ENCODE measurements at places on chromosomes 11 and 22.

DNA sequence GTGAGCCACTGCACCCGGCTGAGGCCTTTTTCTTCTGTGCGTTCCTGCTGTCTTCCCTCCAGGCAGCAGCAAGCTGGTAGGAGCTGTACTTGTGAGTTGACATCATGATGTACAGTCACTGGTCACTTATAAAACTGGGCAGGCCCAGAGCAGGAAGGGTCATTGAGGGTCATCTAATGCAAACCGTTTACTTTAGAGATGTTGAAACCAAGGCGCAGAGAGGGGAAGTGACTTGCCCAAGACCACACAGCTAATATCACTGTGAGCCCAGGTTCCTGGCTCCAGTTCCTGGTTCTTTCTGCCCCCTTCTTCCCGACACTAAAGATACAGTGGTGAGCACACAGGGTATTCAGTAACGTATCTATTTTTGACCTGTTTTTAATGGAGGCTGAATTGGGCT is 27.3 kb downstream of the PTPRJ start:
- H3K4me1 ChIP-seq: peaks cover 84% of the 10 kb centered on the region
- DNase-seq: no peak
- peaks cover 2% of the 10 kb centered on the region for H3K36me3 ChIP-seq
- H3K27ac ChIP-seq: peak overlapping the region; percentile 96

GRCh38 chr11:128490092-128490491 is 97.3 kb downstream of the ETS1 start:
- no peaks in the 10 kb centered on the region for H3K27me3 ChIP-seq
- peak overlapping the region; percentile 40 for H3K4me3 ChIP-seq
- H3K36me3 ChIP-seq: peaks cover 91% of the 10 kb centered on the region
- H3K4me1 ChIP-seq: peaks cover 97% of the 10 kb centered on the region
- peak overlapping the region; percentile 89 for H3K27ac ChIP-seq

DNA sequence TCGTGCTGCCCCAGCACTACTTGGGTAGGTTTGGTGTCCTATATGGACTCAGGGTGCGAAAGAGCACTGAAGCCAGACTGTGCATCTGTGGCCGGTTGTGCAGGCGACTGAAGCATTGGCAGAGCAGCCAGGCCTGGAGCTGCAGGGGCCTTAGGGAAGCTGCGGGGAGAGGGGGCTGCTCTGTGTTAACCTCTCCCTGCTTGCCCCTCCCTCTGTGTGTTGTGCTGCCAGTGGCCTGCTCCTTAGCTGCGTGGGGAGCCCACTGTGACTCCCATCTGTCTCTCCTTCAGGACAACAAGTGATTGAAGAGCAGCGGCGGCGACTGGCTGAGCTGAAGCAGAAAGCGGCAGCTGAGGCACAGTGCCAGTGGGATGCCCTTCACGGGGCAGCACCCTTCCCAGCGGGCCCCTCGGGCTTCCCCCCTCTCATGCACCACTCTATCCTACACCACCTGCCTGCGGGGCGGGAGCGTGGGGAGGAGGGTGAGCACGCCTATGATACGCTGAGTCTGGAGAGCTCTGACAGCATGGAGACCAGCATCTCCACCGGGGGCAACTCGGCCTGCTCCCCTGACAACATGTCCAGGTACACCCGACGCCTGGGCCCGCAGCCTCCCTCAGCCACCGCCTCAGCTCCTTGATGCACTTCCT is 34.3 kb downstream of the TREH start:
- no peaks in the 10 kb centered on the region for H3K27me3 ChIP-seq
- H3K4me1 ChIP-seq: no peaks in the 10 kb centered on the region
- DNase-seq: no peak
- no peak overlapping the region for H3K27ac ChIP-seq
- no peak overlapping the region for H3K4me3 ChIP-seq

- DNase-seq: peak; percentile 28
- no peak overlapping the region for H3K27ac ChIP-seq
- peak overlapping the region; percentile 34 for H3K4me3 ChIP-seq
Observed at GRCh38 chr11:72642043-72642883, 32.0 kb downstream of the PDE2A start.

DNA sequence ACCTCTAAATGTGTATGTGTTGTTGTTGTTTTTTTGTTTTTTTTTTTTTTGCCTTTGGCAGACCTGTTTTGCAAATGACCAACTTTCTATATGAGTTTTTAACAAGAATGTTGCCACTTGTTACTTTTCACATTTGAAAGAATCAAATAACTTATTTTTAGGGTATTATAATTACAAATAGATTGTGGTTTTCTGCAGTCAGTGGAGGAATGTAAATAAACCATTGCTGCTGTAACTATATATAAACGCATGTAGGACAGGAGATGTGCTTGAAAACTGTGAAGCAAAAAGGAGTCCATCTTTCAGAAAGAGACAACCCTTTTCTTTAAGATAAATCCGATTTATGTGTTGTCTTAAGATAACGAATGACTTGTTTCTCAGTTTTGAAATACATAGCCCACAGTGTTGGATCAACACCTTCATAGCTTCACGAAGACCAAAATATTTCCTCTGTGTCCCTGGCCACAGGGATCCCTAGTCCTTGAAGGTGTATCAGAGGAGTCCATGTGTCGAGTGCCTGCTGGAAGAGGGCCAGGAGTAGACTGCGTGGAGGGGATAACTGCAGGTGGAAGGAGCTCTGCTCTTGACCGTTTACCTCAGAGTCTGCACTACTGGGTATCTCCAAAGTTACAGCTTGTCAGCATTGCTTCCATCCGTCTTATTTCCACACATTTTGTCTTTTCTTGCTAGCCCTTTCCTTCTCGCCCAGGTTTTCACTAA is 24.7 kb downstream of the TNRC6B start:
- peaks cover 12% of the 10 kb centered on the region for H3K36me3 ChIP-seq
- peak overlapping the region; percentile 63 for H3K4me3 ChIP-seq
- peak overlapping the region; percentile 94 for H3K27ac ChIP-seq
- peaks cover 65% of the 10 kb centered on the region for H3K4me1 ChIP-seq
- no peaks in the 10 kb centered on the region for H3K27me3 ChIP-seq

- DNase-seq: no peak
- H3K27ac ChIP-seq: peak overlapping the region; percentile 87
- H3K4me1 ChIP-seq: peaks cover 27% of the 10 kb centered on the region
- peaks cover 2% of the 10 kb centered on the region for H3K27me3 ChIP-seq
Observed at GRCh38 chr22:36860017-36860416, 789 bp upstream of the NCF4 start.

GRCh38 chr11:17588166-17588565 is 41.1 kb downstream of the OTOG start:
- H3K36me3 ChIP-seq: no peaks in the 10 kb centered on the region
- no peak overlapping the region for H3K27ac ChIP-seq
- DNase-seq: no peak
- no peak overlapping the region for H3K4me3 ChIP-seq
- H3K4me1 ChIP-seq: no peaks in the 10 kb centered on the region

- no peaks in the 10 kb centered on the region for H3K27me3 ChIP-seq
- no peaks in the 10 kb centered on the region for H3K4me1 ChIP-seq
- DNase-seq: peak; percentile 88
- H3K27ac ChIP-seq: no peak overlapping the region
- no peak overlapping the region for H3K4me3 ChIP-seq
Observed at GRCh38 chr11:66363805-66364535, 7.6 kb downstream of the SLC29A2 start.

GRCh38 chr11:1824221-1825038 is 10.4 kb upstream of the SYT8 start:
- no peak overlapping the region for H3K27ac ChIP-seq
- no peaks in the 10 kb centered on the region for H3K27me3 ChIP-seq
- H3K4me1 ChIP-seq: no peaks in the 10 kb centered on the region

GRCh38 chr11:124882339-124883071 is 15.2 kb downstream of the ROBO4 start:
- no peak for DNase-seq
- peaks cover 6% of the 10 kb centered on the region for H3K4me1 ChIP-seq
- no peak overlapping the region for H3K4me3 ChIP-seq
- peaks cover 3% of the 10 kb centered on the region for H3K27me3 ChIP-seq
- no peaks in the 10 kb centered on the region for H3K36me3 ChIP-seq

- H3K36me3 ChIP-seq: no peaks in the 10 kb centered on the region
- no peak overlapping the region for H3K27ac ChIP-seq
- H3K4me3 ChIP-seq: no peak overlapping the region
- no peak for DNase-seq
- peaks cover 7% of the 10 kb centered on the region for H3K27me3 ChIP-seq
Observed at GRCh38 chr11:17744151-17744940, 9.8 kb downstream of the KCNC1 start.

DNA sequence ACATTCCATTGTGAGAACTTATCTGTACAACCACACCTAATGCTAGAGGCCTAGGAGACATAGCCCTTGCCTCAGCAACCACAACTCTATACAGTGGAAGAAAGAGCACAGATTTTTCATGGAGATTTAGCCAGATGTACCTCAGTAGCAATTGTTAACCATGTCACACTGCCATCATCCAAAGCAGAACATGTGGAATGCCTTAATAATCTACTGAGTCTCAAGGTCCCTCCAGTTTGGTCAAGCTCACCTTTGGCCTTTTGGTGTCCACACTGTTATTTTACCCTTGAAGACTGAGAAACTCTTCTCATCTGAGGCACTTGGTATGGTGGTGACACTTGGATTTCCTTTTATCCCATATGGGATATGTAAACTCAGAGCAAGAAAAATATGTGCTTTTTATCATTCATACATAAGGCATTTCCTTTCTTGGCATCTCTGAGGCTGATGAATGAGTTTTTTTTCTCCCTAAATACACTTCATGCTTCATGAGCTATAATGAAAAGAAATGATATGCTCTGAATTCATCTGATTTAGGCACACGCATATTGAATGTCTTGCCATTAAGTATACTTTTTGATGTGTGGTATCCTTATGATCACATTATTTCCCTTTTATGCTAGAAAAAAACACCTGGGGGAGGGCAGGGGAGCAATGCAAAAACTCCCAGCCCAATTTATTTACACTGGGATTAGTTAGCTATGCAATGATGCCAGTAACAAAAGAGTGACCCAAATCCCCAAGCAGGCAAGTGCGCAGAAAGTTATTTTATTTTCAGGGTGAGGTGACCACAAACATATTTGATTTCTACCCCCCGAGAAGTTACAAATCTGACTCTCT is 63.3 kb upstream of the ME3 start:
- H3K27me3 ChIP-seq: peaks cover 5% of the 10 kb centered on the region
- H3K4me3 ChIP-seq: no peak overlapping the region
- H3K4me1 ChIP-seq: peaks cover 5% of the 10 kb centered on the region
- H3K36me3 ChIP-seq: no peaks in the 10 kb centered on the region
- no peak for DNase-seq
- no peak overlapping the region for H3K27ac ChIP-seq

DNA sequence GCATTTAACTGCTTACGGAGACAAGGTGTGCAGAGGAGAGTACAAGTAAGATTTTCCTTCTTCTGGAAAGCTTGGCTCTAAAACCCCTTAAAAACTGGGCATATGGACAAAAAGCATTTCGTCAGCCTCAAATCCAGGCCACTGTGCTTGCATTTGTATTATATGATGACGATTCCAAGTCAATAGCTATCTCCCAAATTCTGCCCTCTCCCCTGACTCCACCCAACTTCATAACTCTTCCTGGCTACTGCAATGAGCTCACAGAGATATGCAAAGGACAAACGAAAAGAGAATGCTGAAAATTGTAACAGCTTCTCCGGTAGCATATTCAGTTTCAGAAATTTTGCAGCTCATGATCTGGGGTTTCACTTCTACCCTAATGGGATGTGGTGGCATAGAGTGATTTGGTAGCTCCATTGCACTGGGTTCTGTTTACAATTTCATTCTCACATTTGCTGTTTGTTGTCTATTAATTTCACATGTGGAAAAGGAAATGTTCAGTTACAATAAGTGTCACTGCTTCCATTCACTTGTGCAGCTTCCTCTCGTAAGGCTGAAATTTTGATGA is 45.6 kb upstream of the CHRM4 start:
- no peak for DNase-seq
- H3K27ac ChIP-seq: no peak overlapping the region
- H3K4me1 ChIP-seq: no peaks in the 10 kb centered on the region
- no peaks in the 10 kb centered on the region for H3K27me3 ChIP-seq

DNA sequence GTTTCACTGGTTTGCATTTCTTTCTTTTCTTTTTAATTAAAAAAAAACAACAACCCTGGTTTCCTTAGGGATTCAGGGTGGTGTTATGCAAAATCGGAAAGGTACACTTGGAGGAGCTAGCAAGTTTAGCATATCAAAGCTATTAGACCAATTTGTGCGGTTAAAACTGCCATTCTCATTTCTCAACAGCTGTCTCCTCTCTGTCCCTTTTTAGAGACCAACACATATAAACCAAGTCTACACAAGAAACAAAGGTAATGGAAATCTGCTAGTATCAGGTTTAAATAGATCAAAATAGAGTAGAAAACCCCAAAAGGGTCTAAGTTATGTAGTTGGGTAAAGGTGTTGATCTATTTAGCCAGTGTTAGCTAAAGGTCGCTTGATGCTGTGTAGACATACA is 1.7 kb upstream of the SESN3 start:
- peaks cover 39% of the 10 kb centered on the region for H3K4me1 ChIP-seq
- H3K36me3 ChIP-seq: no peaks in the 10 kb centered on the region
- no peak for DNase-seq
- H3K27me3 ChIP-seq: no peaks in the 10 kb centered on the region

- H3K36me3 ChIP-seq: no peaks in the 10 kb centered on the region
- H3K27me3 ChIP-seq: no peaks in the 10 kb centered on the region
- no peak for DNase-seq
- peaks cover 3% of the 10 kb centered on the region for H3K4me1 ChIP-seq
Observed at GRCh38 chr22:28333088-28333487, 346.6 kb downstream of the TTC28 start.

DNA sequence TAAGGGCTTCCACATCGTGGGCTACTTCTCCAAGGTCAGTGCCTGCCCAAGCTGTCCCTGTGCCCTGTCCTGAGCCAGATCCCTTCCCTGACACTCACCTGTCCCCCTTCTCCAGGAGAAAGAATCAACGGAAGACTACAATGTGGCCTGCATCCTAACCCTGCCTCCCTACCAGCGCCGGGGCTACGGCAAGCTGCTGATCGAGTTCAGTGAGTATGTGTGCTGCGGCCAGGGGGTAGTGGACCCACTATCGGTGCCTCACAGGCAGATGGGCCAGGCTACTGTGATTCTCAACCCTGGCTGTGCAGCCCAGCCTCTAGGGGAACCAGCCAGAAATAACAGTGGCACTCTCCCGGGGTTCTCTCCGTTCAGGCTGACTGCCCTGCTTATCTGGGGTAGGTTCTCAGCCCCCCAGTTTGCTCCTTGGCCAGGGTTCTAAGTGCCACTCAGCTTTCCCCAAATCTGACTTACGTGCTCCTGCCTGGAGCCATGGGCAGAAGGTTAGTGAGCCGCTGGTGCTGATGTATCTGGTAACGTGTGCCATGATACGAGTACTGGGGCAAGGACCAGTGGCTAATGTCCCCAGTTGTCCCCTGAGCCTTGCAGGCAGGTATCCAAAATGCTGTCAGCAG is 3.7 kb downstream of the RNASEH2C start:
- H3K4me1 ChIP-seq: peaks cover 42% of the 10 kb centered on the region
- H3K36me3 ChIP-seq: peaks cover 65% of the 10 kb centered on the region
- no peak for DNase-seq
- H3K4me3 ChIP-seq: no peak overlapping the region
- H3K27ac ChIP-seq: no peak overlapping the region

GRCh38 chr22:47804281-47804680 is 1041.8 kb downstream of the TBC1D22A start:
- peaks cover 17% of the 10 kb centered on the region for H3K27me3 ChIP-seq
- DNase-seq: no peak
- H3K36me3 ChIP-seq: no peaks in the 10 kb centered on the region
- H3K27ac ChIP-seq: no peak overlapping the region
- no peak overlapping the region for H3K4me3 ChIP-seq

Data from activated CD4-positive, alpha-beta T cell treated with anti-CD3 and anti-CD28 coated beads for 36 hours (primary cell).